ENCODE measurements at places on chromosomes 12 and 14.

- no peak for DNase-seq
Observed at GRCh38 chr12:51823875-51824565, 24.5 kb downstream of the FIGNL2 start.

GRCh38 chr12:103373088-103373523, 122.7 kb downstream of the C12orf42 start:
- no peak for DNase-seq

DNA sequence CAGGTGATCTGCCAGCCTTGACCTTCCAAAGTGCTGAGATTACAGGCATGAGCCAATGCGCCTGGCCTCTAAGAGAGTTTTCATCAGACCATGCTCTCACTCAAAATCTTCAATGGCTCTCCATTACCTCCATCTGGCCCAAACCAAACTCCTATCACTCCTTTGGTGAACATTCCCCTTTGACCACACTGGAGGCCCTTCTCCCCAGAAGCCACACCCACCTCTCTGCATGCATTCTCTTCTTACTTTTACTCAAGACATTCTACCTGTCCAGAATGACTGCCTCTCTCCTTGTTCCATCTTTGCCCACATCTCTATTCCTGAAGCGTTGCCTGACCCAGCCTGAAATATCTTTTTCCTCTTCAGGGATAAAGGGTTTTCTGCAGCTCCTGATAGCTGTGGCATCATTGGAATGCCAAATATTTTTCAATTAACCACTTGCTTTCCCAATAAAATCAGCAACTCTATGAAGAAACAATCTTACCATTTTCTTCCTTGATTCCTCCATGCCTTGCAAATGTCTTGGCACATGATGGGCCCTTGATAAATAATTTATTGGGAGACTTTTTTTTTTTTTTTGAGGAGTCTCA, 15.5 kb downstream of the PLEK2 start:
- no peak for DNase-seq

GRCh38 chr14:65206448-65207096, 104.3 kb upstream of the MAX start:
- no peak for DNase-seq

DNA sequence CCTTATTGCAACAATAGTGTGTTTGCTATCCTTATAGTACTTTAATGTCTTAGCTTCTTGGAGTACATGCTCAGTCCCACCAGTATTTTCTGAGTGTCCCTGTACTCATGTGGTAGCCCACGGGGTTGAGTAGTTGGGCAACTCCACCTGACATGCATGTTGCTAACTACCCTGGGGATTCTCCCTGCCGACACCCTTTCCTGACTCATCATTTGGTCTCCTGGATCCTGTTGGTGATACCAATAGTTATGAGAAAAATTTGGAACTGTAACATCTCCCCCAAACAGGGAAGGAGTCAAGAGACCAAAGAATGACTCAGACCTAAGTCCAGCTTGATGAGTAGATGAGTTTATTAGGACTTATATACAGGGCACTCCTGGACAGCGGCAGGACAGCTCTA, 101.6 kb downstream of the BRMS1L start:
- DNase-seq: no peak

GRCh38 chr12:49368240-49368600, 958 bp downstream of the SPATS2 start:
- no peak for DNase-seq

DNA sequence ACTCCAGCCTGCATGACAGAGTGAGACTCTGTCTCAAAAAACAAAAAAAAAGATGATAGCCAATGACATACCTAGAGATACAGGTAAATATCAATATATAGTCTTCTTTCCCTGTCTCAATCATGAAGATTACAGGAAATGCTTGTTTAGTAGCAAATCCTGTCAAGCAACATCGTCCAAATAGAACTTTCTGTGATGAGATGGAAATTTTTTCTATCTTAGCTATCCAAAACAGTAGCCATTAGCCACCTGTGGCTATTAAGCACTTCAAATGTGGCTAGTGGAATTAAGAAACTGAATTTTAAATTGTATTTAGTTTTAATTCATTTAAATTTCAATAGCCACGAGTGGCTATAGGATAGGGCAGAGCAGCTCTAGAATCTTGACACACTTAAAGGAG, 33.2 kb upstream of the RIC8B start:
- DNase-seq: no peak

DNA sequence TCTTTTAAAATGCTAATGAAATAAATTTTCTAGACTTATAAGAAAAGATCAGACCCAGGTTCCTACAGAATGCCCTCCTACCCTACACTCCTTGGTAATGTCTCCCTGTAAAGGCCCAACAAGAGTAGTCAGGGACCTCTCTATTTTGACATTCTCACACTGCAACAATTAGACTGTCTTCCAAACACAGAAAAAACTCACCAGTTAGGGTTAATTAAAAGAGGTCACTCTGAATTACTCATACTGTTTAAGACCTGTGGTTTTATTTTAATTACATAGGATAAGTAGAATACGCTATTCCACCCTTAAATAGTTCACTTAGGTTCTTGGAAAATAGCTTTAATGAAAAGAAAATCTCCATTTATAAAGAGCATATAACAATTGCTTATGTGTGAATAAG, 142.4 kb downstream of the ITPR2 start:
- DNase-seq: no peak

- DNase-seq: no peak
Observed at GRCh38 chr12:70367258-70368141, 1.4 kb downstream of the KCNMB4 start.

GRCh38 chr12:71555191-71555590, 108.5 kb downstream of the ZFC3H1 start:
- no peak for DNase-seq

- no peak for DNase-seq
Observed at GRCh38 chr12:24659016-24659415, 289.9 kb downstream of the BCAT1 start.

DNA sequence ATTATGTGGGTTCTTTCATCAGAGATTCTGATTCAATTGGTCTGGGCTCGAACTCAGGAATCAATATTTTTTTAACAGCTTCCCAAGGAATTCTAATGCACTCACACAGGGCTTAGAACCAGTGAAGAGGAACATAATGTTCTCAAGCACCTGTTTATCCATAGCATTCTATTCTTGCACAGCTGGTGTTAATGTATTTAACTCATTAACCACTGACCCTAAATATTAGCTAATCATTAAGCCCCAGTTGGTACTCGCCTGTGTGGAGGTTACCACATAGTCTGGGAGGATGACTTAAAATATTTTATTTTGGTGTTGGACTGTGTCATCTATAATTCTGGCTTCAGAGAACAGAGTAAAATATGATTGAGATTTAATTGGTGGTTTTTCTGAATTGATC, 45.3 kb downstream of the LRP6 start:
- no peak for DNase-seq

GRCh38 chr14:103332143-103332919, 1.7 kb upstream of the EIF5 start:
- DNase-seq: no peak

GRCh38 chr14:20550926-20551325, 9.9 kb downstream of the RNASE9 start:
- DNase-seq: no peak

GRCh38 chr12:92261071-92261470, 115.4 kb upstream of the BTG1 start:
- DNase-seq: no peak

DNA sequence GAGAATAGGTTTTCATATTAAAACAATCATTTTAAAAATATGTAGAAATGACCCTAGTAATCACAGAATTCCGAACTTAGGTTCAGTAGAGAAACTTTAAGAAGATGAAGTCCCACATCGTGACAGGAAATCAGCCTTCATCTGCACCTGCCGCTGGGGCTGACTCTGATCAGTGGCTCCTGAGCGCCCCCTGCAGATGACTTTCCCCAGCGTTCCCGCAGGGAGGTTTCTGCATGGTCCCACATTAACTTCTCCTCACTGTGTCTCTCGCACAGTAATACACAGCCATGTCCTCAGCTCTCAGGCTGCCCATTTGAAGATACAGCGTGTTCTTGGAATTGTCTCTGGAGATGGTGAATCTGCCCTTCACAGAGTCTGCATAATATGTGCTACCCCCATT, 1131.1 kb downstream of the TMEM121 start:
- DNase-seq: no peak

- DNase-seq: no peak
Observed at GRCh38 chr12:106051853-106052531, 86.8 kb downstream of the NUAK1 start.

DNA sequence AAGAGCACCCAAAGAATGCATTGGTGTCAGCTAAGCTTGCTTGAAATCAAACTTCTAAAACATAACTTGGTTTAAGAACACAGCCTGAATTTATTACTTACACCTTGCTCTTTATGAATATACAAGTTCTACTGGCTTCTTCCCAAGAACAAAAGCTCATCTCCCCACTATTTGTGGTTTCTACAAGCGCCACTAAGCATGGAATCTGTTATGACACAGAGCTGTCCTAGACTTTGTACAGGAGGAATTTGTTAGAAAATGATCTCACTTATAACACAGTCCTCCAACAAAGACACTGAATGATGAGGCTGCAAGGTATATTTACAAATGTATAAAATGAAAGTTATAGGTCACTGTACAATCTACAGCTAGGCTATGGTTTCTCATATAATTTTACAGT, 452.1 kb downstream of the BCAT1 start:
- DNase-seq: no peak

DNA sequence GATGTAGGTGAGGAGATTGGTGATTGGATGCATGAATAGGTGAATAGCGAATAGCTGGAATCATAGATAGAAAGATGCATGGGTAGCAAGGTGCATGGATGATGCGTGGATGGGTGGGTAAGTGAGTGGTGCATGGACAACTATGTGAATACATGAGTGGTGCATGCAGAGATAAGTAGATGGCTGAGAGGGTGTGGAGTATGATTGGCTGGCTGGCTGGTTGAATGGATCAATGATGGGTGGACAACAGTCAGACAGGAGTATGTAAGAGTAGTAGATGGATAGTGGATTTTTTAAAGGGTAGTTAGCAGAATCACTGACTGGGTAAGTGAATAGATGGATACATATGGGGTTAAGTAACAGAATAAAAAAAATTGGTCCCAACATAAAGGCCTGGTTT, 33.9 kb downstream of the SERPINA3 start:
- DNase-seq: no peak

GRCh38 chr12:123029550-123029949, 49.1 kb downstream of the ARL6IP4 start:
- no peak for DNase-seq

DNA sequence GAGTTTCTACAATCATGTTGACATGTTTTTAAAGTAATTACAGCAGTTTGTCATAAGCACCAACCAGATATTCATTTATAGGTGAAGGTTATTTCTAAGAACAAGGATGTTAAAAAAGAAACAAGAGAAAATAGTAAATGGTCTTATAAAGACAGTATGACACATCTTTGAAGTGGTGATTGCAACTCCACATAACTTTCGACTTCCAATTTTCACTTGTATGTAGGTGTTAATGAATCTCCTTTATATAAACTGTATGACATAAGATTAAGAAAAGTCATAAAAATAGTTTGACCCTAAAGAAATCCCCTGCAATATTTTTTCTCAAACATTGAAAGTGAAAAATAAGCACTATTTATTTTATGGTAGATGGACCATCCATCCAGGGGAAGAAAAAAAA, 144.8 kb upstream of the PTPRQ start:
- DNase-seq: no peak

DNA sequence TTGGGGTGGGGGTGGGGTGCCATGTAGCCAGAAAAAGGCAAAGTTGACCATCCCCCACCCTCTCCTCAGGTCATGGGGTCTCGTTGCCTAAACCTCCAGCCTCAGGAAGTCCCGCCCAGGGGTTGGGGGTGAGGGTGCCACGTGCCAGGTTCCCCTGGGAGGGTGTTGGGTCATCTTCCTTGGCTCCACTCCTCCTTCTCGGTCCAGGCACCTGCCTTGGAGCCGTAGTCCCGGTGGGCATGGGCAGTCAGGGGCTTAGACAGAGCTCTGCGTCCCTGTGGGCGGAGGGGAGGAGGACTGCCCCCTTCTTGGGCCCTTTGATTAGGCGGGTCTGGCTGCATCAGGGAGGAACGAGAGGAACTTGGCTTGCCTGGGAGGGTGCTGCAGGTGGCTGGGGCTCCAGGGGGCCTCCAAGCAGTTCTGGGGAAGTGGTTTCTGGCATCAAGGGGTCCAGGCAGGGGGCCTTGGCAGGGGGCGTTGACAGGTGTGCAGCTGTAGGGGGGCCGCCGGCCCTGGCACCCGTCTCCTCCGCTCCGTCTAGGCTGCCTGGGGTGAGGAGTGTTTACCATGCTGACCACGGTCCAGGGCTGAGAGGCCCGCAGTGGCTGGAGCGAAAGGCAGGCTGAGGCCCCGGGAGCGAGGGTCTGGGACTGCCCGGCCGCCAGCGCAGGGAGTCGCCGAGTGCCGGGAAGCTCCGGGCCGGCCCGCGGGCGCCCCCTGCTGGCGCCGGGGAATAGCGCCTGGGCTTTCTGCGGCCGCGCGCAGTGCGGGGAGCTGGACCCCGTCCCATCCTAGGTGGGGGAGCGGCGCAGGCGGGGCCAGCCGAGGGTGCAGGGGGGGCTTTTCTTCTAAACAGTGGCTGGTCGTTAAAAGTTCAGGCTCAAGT, 7.9 kb downstream of the SETD1B start:
- DNase-seq: peak; percentile 89

GRCh38 chr12:13204428-13204827, 7.9 kb downstream of the EMP1 start:
- DNase-seq: no peak

- no peak for DNase-seq
Observed at GRCh38 chr12:34340534-34341361, 318.5 kb downstream of the ALG10 start.

GRCh38 chr12:124715121-124715990, 147.9 kb upstream of the NCOR2 start:
- DNase-seq: no peak

DNA sequence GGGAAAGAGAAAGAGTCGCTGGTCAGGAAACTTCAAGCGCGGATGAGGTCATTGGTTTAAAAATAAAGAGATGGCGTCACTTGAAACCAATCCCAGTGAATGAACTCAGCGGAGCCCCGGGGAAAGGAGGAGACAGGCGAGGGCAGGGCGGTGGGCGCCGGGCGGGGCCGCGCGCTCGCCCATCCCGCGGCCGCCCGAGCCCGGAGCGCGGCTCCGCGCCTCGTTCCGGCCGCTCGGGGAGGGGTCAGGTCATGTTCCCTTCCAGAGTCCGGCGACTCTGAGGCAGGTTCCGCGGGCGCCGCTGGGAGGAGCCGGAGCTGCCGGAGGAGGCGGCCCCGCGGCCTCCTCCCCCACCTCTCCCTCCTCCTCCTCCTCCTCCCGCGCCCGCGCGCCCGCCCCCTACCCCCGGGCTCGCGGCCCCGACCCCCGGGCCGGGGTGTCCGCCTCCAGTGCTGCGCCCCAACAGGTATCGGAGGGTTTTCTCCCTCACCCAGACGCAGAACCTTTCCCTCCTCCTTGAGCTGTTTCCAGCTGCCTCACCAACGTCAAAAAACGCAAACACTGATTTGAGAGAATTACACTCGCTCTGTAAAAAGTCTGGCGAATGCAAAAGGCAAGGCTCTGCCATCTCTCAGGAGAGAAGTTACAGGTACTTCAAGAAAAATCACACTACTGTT, at the start of gene DUSP16:
Gene DUSP16 (minus strand): TSS at position 279 of the 677 bp plus-strand sequence. CDS start 41,765 bp downstream, outside the sequence.
- DNase-seq: peak; percentile 97

DNA sequence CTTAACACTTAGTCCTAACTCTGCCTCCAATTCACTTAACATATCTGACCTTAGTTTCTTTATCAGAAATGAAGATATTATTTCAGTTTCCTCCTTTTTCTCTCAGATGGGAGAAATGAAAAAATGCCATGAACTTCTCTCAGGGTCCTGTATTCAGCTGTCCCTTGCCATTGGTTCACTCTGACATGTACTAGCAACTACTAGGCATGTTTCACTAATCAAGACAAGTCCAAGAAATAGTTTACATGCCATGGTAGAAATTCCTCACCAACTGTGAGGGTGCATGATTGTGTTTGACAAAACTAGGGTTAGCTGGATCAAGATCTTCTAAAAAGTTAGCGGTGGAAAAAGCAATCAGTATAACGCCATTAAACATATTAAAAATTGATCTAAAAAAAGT, 7.0 kb upstream of the ATXN7L3B start:
- DNase-seq: no peak
